ENCODE measurements at places on chromosomes 2 and 18.

DNA sequence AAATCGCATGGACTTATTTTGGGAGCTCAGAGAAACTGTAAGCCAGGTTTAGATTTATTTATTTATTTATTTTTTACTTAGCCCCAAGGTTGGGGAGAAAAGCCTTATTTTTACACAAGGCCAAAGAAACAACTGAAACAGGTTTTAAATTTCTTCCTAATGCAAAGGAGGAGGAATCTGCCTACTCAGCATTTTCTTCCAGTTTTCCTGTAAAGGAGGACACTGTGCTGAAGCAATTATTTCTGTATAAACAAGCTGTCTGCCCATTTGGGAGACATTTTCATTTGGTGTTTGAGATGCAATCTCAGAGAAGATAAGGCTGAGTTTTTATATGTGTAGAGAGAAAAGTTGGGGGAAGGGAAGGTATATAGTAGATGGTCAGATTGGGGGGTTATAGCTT lies 125.0 kb downstream of the ETAA1 start:
- DNase-seq, result no peak

DNA sequence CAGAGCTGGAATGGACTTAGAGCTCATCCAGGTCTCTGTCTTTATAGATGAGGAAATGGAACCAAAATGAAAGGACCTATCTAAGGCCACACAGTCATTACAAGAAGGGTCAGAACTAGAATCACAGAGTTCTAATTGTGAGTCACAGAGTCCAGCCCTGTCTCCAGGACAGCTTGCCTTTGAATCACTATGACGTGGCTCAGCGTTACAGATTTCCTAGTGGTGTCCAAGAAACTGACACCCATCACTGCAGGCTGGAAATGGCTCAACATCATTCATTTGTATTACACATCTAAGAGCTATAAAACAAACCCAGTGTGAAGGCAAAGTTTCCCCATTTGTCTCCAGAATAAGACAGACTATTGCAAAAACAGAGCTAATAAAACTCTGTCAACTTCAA lies 164.3 kb upstream of the SIX2 start:
- no peak for DNase-seq

- no peak for DNase-seq
Measured at GRCh38 chr2:70367722-70368323, 66.0 kb upstream of the FAM136A start.

- peak; percentile 7 for DNase-seq
Measured at GRCh38 chr18:37582261-37582660, 16.7 kb upstream of the CELF4 start.

GRCh38 chr2:25505622-25506021 lies 163.9 kb upstream of the DNMT3A start:
- no peak for DNase-seq

GRCh38 chr2:85797263-85797660 lies 43.5 kb downstream of the ATOH8 start:
- DNase-seq, result no peak

DNA sequence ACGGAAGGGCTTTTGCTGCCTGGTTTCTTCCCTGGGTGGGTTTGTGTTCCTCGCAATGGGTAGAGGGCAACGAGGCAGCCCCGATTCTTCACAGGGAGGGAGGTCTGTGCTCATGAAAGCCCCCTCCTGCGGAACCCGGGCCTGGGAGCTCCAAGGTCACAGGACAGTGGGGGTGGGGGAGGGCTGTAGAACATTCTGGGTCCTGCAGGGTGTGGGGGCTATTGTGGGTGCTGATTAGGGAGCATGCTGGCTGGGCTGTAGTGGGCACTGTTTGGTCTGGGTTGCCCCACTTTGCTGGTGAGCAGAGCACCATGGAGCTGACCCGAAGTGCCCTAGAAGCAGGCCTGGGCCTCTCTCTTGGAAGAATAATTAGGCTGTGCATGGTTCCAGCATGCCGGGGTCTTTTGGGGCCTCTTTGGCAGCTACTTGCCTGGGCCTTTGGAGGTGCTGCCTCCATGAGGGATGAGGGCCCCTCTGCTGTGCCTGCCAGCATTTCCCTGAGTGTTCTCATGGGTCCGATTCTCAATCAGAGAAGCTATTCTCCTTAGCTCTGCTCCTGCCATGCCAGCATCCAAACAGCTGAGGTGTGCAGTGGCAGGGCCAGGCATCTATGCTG lies 232.2 kb upstream of the HS6ST1 start:
- DNase-seq, result no peak

- no peak for DNase-seq
Measured at GRCh38 chr18:25423267-25423666, 71.3 kb upstream of the ZNF521 start.

DNA sequence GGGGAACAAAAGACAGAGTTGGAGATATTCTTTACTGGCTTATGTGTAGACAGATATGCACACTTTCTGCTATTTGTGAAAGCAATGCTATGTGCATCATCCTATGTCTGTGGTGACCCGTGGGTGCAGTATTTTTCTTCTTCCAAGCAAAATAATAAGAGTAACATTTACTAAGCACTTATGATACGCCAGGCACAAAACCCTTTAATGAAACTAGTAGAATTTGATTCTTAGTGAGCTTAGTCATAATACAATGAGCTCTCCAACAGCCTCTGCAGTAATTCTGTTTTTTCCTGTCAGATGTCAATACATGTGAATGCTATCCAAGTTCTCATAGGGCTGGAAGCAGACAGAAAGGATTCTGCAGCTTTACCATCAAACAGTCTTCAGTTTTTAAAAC lies 130.6 kb downstream of the RAD51AP2 start:
- DNase-seq, result no peak

- no peak for DNase-seq
Measured at GRCh38 chr2:171407676-171408044, 26.1 kb downstream of the METTL8 start.

DNA sequence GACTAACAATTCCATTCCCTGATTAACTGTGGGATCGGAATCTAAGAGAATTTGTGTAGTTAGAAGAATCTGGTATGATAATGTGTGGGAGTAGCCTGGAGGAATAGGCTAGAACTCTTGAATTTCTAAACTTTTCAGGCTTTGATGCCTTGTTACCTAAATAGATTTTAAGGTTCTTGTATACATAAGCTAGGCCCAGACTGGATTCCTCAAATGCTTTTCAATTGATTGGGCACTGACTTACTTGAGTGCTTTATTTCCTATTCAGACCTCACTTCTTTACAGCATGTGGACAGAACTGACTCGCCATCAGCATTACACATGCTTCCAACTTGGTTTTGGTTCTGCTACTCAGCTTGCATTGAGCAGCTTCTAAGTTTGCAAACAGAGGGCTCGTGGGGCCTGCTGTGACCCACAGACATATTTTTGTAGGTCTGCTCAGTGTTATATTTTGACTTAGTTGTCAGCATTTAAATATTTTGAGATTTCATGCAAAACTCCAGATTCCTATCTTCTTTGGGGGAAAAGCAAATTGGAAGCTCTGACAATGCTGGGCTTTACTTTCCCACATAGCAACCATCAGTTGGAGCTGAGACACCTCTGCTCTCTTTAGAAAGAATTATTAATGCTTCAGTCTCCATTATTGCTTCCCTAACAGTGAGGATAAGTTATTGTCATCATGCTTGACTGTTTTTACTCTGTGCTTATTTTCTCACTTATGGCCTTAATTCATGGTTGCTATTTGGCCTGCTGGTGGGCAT lies 5.7 kb downstream of the PARD3B start:
- DNase-seq, result no peak

GRCh38 chr18:25979369-25980040 lies 110.9 kb downstream of the SS18 start:
- DNase-seq, result no peak

DNA sequence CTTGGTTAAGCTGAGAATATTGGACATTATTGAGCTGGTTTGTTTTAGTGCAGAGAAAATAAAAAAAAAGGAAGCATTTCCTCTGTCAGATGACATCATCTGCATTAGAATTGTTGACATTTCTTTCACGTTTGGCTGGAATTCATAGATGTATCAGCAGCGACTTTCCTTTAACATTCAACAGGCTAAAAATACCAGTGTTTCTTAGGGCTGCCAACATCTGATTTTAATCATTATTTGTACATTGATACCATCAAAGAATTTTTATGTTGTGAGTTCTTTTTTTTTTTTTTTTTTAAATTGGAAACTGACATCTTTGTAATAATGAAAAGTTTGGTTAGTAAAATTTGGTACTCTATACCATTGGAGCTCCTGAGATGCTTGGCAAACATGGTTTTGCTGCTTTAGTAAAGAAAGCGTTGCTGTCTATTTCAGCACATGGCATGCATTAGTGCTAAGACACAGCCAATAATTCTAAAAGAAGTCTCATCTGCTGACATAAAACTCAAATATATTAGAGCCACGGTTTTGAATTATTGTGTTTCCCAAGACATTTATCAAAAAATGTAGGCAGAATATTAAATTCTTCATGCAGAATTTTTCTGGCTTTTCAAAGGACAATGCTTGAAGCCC lies 33.6 kb downstream of the GTF2A1L start:
- DNase-seq, result no peak

DNA sequence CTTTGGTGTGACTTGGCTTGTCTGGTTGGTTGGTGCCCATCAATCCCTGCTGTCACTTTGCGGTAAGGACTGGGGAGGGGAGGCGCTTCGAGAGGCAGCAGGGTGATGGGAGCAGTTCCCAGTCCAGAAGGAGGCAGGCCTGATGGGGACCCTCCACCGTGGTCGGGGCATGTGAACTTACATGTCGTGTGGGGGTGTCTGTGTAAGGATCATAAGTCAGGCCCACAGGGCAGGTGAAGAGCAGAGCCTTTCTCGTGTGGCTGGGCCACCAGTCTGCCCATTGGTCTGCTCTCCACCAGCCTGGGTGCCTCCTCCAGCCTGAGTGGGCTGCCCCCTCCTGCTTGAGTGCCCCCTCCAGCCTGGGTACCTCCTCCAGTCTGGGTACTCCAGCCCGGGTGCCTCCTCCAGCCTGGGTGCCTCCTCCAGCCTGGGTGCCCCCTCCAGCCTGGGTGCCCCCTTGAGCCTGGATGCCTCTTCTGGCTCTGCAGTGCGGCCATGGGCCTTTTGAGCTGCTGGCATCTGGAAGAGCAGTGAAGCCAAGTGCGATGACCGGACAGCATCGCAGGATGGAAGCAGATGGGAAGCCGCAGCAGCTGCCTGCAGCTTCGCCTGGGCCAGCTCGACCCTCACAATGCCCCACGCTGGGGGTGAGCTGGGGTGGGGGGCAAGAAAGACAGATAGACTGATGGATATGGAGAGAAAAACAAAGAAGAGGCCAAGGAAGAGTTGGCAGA lies 25.0 kb downstream of the ATOH8 start:
- no peak for DNase-seq

DNA sequence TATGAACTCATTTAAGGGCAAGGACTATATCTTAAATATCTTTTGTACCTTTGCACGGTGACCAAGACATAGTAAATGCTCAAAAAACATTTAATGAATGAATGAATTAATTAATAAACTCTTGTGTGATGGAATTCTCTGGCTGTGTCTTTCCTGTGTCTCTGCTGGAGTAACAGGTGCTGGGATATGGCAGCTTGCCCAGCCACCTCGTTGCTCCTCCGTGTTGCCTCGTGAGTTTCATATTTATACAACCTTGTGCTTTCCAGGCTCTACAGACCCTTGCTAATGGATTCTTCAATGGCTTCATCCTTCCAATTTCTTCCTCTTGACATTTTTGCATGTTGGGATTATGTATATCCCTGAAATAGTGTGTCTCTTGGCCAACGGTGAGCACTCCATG lies 30.4 kb downstream of the CTAGE1 start:
- no peak for DNase-seq

DNA sequence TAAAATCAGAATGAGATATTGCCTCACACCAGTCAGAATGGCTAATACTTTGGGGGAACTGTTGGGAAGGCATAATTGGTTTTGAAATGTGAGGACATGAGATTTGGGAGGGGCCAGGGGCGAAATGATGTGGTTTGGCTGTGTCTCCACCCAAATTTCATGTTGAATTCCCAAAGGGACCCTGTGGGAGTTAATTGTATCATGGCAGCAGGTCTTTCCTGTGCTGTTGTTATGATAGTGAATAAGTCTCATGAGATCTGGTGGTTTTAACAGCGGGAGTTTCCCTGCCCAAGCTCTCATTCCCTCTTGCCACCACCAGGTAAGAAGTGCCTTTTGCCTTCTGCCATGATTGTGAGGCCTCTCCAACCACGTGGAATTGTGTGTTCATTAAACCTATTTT lies 59.6 kb downstream of the CSRNP3 start:
- no peak for DNase-seq

DNA sequence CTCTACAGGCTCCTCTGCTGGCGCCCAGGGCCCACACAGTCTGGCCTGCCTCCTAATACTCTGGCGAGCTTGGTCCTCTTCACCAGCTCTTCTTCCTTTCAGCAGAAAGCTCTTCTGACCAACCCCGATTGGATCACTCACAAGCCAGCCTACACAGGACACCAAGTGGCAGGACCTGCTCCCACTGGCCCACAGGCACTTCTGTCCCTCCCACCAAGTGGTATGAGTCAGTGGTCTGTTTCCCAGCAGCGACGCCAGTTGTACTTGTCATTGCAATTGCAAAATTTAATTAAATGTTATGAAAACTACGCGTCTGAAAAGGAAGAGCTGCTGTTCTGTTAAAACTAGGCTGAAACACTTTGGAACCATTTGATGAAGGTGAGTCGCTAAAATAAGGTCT lies 46.7 kb downstream of the NDUFA10 start:
- DNase-seq, result no peak

- DNase-seq, result no peak
Measured at GRCh38 chr2:32932825-32933755, 13.7 kb upstream of the LTBP1 start.

DNA sequence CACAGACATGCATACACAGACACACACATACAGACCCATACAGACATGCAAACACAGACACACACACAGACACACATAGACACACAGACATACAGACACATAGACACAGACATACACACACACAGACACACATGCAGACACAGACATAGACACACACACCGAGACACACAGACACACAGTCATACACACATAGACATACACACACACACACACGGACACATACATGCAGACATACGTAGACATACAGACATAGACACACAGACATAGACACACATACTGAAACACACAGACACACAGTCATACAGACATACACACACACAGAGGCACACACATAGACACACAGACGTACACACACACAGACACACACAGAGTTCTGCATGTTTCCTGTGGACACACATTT lies 26.9 kb downstream of the INHBB start:
- no peak for DNase-seq

GRCh38 chr2:222241128-222241870 lies 57.5 kb downstream of the PAX3 start:
- DNase-seq, result no peak

DNA sequence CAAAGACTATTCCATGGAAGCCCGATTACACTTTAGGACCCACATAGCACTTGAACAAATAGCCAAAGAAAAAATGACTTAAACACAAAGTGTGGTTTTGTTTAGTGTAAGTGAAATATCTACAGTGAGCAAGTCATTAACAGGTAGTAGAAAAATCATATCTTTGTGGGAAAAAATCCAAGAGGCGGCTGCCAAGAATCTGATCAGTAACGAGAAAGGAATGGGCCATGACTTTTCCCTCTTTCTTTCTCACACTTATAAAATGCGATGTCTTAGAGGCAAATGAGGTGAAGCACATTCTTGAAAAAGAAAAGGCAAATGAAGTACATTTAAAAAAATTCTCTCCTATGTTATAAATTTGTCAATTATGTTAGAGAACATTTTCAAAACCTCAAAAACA lies 12.9 kb upstream of the GEMIN6 start:
- no peak for DNase-seq

GRCh38 chr2:30276455-30276911 lies 45.1 kb downstream of the LBH start:
- no peak for DNase-seq

GRCh38 chr18:40365526-40365925 lies 1589.5 kb upstream of the PIK3C3 start:
- DNase-seq, result no peak

- peak; percentile 59 for DNase-seq
Measured at GRCh38 chr2:20093263-20094141, 42.1 kb upstream of the LAPTM4A start.

GRCh38 chr18:74068296-74068695 lies 79.3 kb downstream of the FBXO15 start:
- DNase-seq, result no peak

Measured in D341Med (cell line).